ENCODE measurements at places on chromosomes 11 and 22.

- no peak for DNase-seq
These were observed 12.9 kb downstream of the TRIM29 start for GRCh38 chr11:120125024-120125423.

- DNase-seq = no peak
These were observed 261.3 kb upstream of the LRRC4C start for GRCh38 chr11:41720761-41721160.

DNA sequence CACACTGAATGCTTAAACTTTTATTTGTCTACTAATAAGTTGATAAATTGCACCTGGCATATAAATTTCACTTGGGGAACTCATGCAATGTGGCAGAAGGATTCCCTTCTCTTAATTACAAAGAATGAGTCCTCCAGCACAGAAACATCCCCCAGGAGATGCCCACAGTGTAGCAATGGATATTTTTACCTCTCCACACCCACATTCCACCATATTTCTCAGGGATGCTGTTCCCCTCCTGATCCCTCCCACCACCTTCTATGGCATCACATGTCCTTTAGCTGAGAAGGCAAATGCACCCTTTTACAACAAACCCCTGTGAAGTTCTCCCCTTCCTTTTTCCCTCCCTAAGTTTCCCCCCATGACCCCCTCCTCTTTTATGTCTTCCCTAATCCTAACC is 56.1 kb upstream of the UBASH3B start:
- no peak for DNase-seq

DNA sequence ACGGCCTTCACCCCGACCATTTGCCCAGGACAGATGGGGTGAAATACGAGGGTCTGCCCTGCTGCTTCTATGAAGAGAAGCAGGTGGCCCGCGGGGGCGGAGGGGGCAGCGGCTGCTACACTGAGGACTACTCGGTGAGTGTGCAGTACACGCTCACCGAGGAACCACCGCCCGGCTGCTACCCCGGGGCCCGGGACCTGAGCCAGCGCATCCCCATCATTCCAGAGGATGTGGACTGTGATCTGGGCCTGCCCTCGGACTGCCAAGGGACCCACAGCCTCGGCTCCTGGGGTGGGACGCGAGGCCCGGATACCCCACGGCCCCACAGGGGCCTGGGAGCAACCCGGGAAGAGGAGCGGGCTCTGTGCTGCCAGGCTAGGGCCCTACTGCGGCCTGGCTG is 11.2 kb downstream of the C22orf31 start:
- no peak for DNase-seq

GRCh38 chr22:46553189-46553588 is 15.8 kb upstream of the CELSR1 start:
- no peak for DNase-seq

DNA sequence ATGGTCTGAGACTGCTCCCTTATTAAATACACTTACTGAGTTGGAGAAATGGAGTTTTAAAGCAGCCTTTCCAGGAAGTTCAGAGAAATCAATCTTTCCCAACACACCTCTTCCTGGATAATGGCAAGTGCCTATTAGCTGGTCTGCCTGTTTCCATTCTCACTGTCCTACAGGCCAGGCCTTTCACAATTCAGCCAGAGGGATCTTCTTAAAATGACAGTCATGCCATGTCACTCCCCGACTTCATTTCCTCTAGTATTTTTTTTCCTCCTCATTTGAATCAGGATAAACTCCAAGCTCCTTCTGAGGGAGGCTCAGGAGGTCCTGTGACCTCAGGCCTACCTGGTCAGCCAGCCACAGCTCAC is 62.6 kb downstream of the FDX1 start:
- no peak for DNase-seq

- DNase-seq = no peak
These were observed 48.7 kb downstream of the FDX1 start for GRCh38 chr11:110478410-110478809.

- DNase-seq = no peak
These were observed 96.1 kb downstream of the FDX1 start for GRCh38 chr11:110525883-110526282.

- no peak for DNase-seq
These were observed 346.0 kb upstream of the C11orf87 start for GRCh38 chr11:109075976-109076375.

- no peak for DNase-seq
These were observed 105.2 kb downstream of the TRAF6 start for GRCh38 chr11:36404831-36405230.

GRCh38 chr22:41429232-41429950 is 17.2 kb downstream of the TOB2 start:
- DNase-seq = no peak

DNA sequence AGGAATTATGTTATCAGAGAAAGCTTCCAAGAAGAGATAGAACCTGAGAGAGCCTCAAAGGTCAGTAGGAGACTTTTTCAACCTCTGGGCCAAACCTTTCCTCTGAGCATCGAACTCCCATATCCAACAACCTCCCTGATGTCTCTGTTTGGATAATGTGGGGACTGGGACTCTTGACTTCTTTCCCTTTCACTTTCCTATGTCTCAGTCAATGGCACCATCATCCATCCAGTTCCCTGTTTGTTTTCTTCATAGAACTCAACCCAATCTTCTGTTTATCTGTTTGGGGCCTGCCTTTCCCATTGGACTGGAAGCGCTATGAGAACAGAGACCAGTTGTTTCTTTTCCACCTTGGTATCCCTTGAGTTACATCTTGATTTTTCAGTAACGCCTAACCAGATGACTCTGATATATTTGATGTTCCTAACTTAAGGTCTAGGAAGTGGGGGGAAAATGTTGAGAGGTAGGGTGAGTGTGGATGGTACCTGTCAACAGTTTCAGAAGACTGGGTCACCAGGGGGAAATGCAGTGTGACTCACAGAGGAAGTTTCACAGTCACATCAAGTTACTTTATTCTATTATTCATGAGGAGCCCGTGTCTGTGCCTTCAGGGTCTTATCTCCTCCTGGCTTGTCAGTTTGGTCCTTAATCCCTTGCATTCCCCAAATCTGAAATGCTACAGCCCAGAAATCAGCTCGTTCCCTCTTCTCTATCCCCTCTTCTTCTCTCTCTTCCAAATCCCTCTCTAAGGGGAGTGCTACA is 4.5 kb upstream of the KCNE3 start:
- DNase-seq = no peak

DNA sequence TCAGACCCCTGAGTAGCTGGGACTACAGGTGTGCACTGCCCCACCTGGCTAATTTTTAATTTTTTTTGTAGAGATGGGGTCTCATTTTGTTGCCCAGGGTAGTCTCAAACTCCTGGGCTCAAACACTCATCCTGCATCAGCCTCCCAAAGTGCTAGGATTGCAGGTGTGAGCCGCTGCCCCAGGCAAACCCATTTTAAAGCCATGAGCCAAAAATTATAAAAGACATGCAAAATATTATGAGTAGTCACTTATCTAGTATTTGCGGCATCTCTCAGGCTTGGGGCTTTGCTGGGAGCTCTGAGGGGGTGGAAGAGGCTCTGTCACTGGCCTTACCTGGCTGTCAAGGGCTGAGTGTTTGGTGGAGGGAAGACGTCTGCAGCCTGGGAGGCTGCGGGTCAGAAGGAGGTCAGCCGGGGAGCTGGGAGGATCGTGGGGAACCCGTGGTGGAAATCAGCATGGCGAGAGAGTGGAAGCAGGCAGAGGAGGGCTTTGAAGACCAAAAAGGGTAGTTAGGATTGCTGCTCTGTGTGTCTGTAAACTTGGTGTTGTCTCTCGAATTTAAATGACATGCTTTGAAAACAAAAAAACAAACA is 69.1 kb upstream of the PARVG start:
- DNase-seq = no peak

DNA sequence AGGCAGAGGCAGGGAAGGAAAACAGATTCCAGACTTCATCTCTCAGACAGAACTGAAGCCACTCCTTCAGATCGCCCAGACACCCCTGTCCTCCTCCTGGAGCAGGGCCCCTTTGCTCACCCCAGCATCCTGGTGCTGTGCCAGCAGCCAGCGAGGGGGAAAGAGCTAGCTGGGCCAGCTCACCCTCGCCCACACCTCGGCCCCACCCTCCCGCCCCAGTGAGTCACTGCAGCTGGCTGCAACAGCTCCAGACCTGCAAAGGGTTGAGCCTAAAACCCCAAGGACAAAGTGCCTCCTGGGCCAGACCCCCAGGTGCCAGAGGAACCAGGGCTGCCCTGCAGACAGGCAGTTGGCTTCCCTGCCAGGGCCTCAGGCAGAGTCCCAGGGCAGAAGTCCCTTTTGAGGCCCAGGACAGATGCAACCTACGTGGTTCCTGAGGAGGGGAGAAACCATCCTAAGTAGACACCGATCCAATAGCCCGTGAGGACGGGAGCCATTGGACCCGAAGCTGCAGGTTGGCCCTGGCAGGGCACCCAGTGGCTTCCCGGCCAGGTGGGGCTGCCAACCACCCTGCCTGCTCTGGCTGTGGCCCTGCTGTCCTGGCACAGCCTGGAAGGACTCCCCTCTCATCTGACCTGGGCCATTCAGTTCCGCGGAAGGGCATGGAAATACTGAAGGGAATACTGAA is 7.2 kb downstream of the AHNAK start:
- no peak for DNase-seq

DNA sequence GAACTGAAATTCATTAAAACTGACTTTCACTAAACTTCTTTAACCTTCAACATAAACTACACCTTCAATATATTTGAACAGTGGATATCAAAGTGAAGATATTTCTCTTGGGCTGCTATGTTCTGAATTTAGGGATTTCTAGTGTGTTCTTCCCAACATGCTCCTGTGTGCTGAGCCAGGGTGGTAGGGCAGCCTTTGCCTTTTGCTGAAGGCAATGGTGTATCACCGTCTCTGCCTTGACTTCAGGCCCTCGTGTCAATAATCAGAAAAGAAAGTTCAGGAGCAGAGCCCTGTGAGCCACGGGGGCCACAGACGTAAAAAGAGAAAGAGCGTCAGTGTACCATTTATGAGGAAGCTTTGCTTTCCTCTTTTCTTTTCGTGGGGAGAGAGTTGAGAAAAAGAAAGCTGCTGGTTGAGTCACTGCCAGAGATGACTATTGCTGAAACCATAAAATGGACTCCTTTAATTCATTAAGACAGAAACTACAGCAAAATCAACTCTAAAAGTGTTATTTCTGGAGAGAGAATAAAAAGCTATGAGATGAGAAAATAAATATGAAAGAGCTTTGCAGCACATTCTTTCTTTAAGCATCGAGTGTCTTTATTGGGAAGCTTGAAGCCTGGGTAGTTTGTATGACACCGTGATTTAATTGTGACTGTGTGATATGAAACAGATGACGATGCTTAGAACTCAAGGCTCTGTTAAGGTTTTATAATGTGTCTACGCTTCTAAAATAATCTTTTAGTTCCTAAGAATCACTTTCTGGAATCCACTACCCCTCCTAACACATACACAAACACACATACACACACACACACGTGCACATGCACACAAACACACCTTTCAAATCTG is 271.8 kb upstream of the MTNR1B start:
- no peak for DNase-seq
